ENCODE measurements at places on chromosomes 4 and X.
A peak's percentile ranks its signal among the peaks of the same experiment; 100 is the strongest.

GRCh38 chrX:41796577-41796976 is 72.6 kb downstream of the GPR82 start:
- DNase-seq, result no peak

DNA sequence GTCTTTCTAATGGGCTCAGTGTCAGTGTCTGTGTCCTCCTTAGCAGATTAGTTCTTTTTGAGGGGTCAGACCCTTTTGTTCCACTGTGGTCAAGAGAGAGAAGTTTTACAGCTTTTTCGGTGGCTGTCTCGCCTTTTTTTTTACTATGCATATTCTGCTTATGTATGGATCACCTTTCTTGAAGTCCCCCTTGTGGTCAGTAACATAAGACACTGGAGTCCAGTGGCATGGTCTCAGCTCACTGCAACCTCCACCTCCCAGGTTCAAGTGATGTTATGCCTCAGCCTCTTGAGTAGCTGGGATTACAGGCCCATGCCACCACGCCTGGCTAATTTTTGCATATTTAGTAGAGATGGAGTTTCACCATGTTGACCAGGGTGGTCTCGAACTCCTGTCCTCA is 54.0 kb upstream of the PGRMC2 start:
- no peak for DNase-seq

DNA sequence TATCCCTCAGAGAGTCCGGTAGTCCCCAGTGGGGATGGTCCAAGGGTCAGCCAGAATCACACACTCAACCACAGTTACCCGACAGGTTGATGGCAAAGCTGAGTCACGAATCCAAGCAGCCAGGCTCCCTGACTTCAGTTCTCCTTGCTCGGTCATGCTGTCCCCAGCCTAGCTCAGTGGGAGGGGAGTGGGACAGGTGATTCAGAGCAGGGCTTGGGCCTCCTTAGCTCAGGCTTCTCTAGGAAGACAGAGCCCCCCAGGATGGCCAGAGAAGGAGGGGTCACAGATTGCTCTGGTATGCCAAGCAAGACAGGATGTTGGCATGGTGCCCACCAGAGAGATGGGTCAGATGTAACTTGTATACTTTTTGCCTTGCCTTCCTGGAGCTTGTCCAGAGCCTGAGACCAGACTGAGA is 66.5 kb downstream of the EFNB1 start:
- DNase-seq, result no peak

- DNase-seq, result no peak
Observed at GRCh38 chr4:127400731-127401346, 231.9 kb upstream of the INTU start.

- peak; percentile 61 for DNase-seq
Observed at GRCh38 chrX:65667503-65668376, at the start of gene MSN. Gene MSN (plus strand): TSS chrX:65667654. CDS start chrX:65667842, 188 bp downstream.

DNA sequence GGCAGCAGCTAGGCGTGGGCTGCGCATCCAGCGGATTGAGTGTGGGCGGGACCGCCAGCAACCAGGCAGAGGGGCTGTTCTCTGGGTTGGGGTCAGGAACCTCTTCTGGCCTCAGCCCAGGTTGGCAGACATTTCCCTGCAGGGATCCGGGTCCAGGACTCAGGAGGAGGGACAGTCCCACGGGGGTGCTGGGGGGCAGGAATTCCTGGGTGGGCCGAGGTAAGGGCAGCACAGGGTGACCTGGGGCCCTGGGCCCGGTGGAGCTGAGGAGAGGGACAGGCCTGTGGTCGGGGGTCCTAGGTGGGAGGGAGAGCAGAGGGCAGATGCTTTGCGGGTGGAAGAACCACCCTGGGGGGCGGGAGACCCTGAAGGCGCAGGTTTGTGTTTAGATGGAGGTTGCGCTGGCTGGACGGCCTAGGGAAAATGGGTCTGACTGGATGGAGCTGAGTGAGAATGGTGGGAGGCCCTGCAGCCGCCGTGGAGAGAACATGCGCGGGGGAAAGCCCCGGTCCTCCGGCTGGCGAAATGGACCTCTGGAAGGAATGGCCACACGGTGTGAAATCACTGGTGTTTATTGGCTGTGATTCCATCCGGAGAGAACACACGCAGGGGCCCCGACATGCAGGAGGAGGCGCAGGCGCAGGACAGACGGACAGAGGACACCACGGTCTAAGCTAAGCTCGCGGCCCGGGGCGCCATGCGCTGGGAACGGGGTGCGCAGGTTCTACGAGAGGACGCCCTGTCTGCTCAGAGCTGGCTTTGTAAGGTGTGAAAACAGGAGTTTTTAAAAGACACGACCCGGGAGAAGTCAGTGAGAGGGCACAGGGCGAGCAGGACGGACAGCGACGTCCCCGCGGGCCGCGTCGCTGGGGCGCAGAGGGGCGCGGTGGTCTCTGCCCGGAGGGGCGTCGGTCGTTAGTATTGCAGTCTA is 41.3 kb downstream of the CPLX1 start:
- no peak for DNase-seq

DNA sequence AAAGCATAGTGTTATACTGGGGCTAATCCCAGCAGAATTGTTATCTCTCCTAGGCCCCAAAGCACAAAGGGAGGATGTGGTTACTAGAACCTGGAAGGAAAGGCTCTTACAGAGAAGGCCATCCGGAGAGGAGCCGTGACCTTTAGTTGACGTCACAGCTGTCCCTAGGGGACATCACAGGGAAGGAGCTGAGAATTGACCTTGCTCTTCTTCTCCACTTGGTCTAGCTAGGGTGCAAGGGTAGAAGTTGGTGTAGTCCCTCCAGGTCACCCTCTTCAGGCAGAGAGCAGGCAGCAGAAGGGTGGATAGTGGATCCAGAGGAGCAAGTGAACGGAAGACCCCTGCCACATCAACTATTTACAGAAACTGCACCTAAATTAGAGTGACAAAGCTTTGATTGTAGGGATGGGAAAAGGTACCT is 22.8 kb upstream of the FGF2 start:
- no peak for DNase-seq

DNA sequence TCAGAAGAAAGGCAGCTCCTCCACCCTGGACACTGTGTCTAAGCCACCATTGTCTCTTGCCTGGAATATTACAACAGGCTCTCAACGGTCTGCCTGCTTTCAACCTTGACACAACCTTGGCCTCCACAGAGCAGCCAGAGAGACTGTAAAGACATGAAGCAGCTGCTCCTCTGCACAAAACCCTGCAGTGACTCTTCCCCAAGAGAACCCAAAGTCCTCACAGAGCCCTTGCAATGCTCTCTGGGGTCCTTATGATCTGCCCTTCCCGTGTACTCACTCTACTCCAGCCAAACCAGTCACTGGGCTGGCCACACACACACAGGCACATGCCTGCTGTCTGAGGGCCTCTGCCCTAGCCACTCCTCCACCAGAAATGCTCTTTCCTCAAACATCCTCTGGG is 75.9 kb upstream of the CPEB2 start:
- no peak for DNase-seq

- no peak for DNase-seq
Observed at GRCh38 chrX:50718776-50719175, 95.2 kb downstream of the SHROOM4 start.

GRCh38 chrX:19855700-19856381 is 31.6 kb downstream of the SH3KBP1 start:
- no peak for DNase-seq

GRCh38 chr4:143046454-143046853 is 138.3 kb upstream of the USP38 start:
- no peak for DNase-seq

GRCh38 chrX:132758759-132759158 is 199.7 kb downstream of the HS6ST2 start:
- no peak for DNase-seq

GRCh38 chrX:98398542-98398941 is 1514.8 kb downstream of the RPA4 start:
- no peak for DNase-seq

- DNase-seq, result peak; percentile 21
Observed at GRCh38 chrX:15758140-15758539, 20.1 kb downstream of the CA5B start.

DNA sequence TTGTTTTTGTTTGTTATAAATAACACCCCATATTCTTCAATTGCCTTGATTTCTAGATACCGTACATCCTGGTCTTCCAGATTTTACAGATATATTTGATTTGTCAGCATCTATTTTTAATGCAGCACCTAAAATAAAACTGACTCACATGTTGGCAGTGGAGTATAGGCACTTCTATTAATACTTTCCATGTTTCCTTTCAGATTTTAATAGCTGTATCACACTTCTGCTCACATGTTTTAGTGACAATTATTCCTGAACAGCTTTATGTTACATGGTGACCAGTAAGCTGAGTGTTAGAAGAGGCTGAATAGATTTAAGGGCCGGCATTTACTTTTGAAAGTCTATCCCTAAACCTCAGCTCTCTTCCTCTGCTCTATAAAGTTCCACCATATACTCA is 46.1 kb downstream of the C4orf46 start:
- DNase-seq, result no peak

GRCh38 chr4:80486603-80487002 is 151.1 kb downstream of the CFAP299 start:
- no peak for DNase-seq

GRCh38 chr4:6524436-6524835 is 50.6 kb upstream of the MAN2B2 start:
- no peak for DNase-seq

- no peak for DNase-seq
Observed at GRCh38 chr4:24229978-24230377, 340.1 kb upstream of the PPARGC1A start.

DNA sequence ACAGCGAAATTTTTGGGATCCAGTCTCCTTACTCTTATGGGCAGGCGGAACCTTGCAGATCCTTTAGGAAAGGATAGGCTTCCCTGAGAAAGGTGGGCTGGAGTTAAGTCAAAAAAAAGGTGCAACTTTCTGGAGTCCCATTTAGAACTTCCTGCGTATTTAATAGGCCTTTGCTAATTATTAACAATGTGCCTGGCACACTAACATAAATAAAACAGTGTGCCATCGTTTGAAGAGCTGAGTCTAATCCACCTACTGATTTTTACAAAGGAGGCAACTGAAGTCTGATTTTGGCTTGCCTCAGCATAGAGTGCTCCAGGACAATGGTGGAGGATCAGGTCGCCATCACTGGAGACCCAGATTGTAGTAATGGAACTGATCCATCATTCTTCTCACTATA is 15.7 kb downstream of the PLS3 start:
- no peak for DNase-seq

DNA sequence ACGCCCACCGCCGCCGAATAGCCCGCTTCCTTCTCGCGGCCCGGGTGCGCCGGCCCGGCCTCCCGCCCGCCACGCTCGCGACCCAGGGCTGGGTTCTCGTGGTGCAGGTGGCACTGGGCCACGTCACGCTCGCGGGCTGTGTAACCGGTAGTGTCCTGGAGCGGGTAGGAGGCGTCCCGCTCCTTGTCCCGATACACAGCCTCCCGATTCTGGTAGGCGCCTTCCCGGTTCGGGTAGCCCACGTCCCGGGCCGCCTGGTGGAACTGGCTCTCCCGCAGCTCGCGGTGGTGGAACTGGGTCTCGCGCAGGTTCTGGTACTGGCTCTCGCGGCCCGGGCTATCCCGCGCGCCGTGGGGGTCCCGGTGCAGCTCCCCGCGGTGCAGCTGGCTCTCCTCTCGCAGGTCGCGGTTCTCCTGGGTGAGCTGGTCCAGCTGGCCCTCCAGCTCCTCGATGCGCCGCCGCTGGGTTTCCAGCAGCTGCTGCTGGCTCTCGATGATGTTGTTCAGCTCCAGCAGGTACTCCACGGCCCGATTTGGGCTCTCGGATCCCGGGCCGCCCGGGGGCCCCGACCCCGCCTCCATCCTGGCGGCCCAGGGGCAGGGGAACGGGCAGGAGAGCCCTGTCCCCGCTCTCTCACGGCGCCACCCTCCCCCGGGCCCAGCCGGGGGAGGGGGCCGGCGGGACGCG is 39.3 kb upstream of the IQSEC2 start:
- DNase-seq, result no peak

DNA sequence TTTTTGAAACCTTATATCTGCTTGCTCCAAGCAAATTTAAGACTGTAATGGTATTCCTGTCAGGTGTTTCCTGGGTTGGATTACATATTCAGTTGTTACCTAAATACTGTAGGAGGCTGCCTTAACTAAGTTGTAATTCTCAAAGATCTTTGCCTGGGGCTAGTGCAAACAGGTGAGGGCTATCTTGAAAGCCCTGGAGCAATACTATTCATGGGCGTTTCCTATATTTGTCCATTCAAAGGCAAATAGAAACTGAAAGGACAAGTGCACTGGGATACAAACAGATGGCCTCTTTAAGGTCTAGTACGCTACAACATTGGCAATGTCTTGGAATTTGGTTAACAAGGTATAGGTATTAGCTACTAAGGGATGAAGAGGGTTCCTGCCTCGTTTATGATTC is 84.1 kb upstream of the CT45A1 start:
- no peak for DNase-seq

DNA sequence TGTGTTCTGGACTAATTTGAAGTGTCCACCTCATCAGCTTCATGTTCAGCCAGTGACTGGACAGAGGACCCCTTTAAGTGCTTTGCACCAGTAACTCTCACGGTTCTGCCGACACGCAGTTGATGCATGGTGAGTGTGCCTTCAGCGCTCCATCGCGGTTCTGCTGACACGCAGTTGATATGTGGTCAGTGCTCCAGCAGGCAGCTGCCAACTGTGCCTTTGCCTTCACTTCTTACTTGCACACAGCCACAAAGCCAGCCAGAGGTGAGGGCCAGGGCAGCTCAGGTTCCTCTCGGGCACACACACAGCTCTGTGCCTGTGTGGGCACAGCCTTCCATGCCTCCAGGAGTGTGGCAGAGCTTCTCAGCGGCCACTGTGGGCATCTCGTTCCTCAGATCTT is 12.4 kb downstream of the NKX1-1 start:
- DNase-seq, result no peak

DNA sequence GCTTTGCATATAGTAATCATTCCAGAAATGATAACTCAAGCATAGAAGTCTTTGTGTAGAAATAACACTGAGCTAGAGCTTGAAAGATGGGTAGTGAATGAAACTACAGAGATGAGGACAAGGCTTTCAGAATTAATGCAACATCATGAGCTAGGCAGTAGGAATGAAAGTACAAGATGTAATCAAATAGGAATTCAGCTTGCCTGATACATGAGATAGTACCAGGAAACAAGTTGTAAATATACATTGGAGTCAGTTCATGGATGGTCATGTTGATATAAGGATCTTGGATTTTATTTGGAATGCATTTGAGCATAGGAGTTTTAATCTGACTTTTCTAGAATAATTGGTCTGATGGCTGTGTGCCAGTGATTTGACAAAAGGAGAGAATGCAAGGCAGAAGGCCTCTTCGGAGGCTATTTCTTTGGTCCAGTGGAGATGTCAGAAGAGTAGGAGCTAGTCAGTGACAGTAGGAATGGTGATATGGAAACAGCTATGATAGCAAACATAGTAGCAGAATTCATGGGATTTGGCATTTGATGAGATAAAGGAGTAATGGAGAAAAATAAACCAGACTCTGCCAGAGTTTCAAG is 206.4 kb upstream of the PACRGL start:
- no peak for DNase-seq

GRCh38 chr4:75698162-75698962 is 25.2 kb upstream of the G3BP2 start:
- DNase-seq, result no peak

GRCh38 chrX:108025954-108026600 is 18.8 kb upstream of the VSIG1 start:
- no peak for DNase-seq

GRCh38 chr4:87108142-87108546 is 112.3 kb downstream of the KLHL8 start:
- no peak for DNase-seq
